ENCODE measurements at places on chromosomes 5 and 9.

DNA sequence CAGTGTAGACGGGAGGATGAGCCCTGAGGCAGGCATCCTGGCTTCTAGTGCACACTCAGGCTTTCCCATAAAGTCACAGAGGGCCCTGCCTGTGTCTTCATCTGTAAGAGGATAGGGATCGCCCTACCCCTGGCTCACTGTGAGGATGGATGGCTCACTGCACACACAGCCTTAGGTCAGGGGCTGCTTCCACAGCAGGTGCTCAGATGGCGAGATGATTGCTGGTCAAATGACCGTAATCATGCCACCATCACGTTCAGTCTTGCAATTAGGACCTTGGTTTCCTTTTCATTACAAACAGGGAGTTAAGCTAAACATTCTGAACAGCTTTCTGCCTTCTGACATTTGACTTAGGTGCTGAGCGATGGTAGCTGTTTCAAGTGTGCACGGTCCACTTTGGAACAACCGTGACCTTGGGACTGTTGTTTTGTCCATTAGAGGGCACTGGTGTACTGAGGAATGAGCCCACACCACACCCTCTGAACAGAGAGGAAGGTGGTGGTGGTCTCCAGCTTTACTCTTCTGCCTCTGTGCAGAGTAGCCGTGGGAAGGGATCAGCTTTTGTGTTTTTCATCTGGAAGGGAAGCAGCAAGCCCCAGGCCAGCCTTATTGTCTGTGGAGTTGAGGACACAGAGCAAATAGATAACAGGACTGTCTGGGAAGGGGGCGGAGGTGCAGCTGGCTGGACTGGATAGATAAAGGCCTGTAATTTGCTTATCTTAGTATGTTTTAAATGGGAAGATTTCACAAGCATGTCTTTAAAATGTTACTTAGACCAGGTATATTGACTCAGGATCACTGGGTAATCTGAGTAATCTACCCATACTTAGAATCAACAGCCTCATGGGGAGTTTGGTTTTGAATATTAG lies 183.1 kb downstream of the TRIO start:
- no peak for DNase-seq

DNA sequence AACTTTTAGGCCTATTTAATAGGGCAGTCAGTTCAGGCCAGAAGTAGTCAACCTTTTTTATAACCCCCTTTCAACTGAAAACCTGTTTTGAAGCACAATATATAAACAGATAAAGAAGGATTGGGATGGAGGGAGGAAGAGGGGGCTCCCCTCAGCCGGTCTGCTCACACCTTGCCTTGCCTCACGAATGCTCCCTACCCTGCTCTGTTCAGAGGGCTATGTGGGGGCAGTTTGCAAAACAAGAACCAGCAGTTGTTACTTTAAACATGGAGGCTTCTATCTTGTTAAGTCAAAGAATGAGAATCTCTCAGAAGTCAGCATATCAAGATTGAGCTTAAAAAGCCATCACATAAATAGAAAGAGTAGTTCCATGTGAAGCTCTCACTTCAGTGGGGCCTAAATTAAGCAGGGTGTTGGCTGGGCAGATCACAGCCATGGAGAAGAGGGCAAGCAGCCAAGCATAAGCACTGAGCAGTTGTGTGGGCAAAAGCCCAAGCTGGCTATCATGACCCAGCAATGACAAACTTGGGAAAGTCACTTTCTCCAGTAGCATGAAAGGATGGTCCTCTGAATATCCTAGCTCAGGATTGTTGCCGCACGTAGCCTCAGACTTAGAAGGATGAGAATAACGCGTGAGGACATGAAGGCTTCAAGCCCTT lies 70.6 kb downstream of the ALDH1A1 start:
- DNase-seq: no peak

- no peak for DNase-seq
Observed at GRCh38 chr9:36893184-36893583, 140.9 kb downstream of the PAX5 start.

GRCh38 chr9:20713172-20713571 lies 29.1 kb downstream of the FOCAD start:
- no peak for DNase-seq

DNA sequence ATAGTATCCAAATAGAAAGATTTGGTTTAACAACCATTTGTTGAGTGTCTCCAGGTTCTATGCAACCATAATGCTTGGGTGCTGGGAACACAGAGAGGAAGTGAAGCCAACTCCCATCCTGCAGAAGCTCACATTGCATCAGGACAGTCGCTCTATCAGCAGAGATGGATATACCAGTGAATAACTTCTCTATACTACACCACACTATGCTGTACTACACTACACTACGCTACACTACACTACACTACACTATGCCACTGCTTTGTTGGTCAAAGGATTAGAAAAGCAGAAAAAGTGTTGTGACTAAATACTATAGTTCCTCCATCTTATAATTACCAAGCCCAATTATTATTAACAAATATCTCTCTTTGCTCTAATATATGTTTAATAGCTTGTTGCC lies 89.2 kb upstream of the PRRC1 start:
- DNase-seq: no peak

- DNase-seq: no peak
Observed at GRCh38 chr5:143440448-143441115, 37.1 kb upstream of the NR3C1 start.
